ENCODE measurements at places on chromosomes 16 and 17.
A peak's percentile ranks its signal among the peaks of the same experiment; 100 is the strongest.

- no peak for DNase-seq
Observed at GRCh38 chr16:61681673-61682072, 354.6 kb downstream of the CDH8 start.

DNA sequence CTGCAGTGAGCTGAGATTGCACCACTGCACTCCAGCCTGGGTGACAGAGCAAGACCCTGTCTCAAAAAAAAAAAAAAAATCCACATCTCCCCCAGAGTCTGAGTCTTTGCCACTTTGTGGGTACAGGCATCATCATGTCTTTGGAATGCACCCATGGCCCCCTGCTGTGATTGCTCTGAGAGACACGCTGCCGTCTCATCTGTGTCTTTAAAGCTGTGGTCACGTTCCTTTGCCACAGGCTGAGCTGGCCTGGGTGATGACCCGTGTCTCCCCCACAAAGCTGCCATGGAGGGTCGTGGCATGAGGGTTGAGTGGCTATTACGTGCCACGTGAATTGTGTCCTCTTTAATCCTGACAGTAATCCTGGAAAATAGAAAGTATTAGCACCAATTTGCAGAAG lies 20.2 kb downstream of the CRISPLD2 start:
- DNase-seq, result no peak

DNA sequence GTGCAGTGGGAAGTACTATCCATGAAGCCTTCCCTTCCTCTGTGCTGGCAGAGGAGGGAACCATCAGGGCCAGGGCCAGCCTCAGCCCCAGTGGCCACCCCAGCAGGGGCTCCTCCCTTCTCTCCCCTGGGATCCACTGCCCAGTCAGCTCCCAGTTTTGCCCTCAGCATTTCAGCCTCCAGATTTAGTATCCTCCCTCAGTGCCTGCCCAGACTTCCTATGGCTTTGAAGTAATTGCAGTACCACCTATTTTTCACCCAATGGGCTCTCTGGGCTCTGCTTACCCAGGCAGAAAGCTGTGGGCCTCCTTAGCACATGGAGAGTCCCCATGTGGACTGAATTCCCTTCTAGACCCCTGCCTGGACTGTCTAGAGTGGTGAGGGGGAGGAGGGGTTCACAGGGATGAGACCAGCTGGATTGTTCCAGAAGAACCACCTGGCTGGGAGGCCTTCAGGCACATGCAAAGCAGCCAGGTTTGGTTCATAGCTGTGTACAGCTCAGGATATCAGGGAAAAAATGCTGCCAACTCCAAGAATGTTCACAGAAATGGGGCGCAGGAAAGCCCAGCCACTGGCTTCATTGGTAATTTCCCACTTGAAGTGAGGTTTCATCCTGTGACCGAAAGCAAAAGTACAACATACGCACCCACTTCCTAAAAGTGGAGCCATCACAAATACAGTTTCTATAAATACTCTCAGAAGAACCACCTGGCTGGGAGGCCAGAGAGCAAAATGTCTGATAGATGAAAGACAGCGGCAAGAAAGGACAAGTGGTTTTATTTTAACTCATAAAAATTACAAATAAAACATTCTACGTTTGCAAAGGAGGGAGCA lies 15.2 kb upstream of the HERPUD1 start:
- peak; percentile 18 for DNase-seq

GRCh38 chr17:17356149-17356930 lies 53.2 kb downstream of the NT5M start:
- DNase-seq, result peak; percentile 51

- no peak for DNase-seq
Observed at GRCh38 chr16:31130899-31131298, 4.6 kb downstream of the PRSS8 start.
